ENCODE measurements at places on chromosomes 1 and 21.

DNA sequence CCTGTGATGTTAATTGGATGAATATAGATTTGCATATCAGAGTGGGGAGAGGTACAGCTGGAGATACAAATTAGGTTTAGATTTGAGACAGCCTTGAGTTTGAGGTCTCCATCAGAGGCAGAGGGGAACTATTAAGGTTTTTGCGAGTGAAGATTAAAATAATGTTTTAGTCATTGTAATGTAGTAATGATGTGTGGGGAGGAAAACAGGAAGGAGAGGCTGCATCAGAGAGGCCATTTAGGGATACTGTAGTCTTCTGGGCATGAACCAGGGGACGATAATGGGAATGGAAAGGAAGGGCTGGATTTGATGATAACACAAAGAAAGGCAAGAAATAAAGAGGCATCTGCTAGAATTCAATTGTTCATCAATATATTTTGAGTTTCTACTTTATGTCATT, 9.5 kb downstream of the CD84 start:
- DNase-seq, result no peak

DNA sequence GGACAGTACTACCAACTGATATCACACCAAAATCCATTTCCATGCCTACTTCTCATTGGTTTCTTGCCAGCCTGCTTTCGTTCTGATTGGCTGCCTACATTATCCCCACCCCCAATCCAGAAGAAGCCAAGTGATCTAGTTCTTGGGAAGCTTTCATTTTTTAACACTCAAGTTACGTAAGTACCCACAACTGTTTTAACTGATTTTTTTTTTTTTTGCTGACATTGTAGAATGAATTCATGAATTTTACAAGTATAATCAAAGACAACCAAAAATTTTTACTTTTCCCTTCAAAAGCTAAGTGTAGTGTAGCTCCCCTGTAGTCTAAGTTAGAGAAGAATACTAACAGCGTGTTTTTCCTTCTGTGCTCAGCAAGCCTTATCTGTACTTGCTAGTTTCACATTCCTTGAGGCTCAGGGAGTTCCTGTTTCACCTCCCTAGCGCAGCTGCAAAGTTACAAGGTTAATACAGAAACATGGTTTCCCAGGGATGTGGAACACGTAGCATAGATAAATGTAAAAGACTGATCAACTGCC, at the start of gene SLC9C2:
Gene SLC9C2 (minus strand): TSS at position 17 of the 536 bp plus-strand sequence. CDS start 1,296 bp downstream, outside the sequence.
- peak; percentile 3 for DNase-seq

DNA sequence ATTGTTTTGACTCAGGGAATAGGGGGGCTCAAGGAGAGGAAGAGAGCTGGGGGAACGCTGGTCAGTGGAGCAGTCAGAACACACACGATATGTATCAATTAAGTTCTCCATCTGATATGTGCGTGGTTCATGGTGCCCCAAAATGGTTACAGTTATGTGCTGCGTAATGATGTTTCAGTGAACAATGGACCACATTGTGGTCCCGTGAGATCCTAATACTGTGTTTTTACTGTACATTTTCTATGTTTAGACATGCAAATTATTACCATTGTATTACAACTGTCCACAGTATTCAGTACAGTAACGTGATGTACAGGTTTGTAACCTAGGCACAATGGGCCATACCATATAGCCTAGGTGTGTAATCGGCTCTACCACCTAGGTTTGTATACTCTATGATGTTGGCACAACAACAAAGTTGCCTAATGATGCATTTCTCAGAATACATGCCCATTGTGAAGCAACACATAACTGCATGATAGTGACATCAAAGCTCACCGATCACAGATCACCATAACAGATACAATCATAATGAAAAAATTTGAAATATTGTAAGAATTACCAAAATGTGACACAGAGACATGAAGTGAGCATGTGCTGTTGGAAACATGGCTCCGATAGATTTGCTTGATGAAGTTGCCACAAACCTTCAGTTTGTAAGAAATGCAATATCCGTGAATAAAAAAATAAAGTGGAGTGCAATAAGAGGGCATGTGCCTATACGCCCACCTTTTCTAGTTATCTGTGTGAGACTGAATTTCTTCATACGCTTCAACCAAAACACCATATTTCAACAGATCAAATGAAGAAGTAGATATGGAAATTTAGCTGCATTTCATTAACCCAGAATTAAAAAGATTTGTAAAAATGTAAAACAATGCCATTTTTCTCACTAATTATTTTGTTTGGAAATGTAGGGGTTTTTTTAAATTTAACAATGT, 14.8 kb upstream of the TMEM54 start:
- peak; percentile 36 for DNase-seq

GRCh38 chr21:22393324-22393723, 1395.1 kb downstream of the NCAM2 start:
- no peak for DNase-seq

DNA sequence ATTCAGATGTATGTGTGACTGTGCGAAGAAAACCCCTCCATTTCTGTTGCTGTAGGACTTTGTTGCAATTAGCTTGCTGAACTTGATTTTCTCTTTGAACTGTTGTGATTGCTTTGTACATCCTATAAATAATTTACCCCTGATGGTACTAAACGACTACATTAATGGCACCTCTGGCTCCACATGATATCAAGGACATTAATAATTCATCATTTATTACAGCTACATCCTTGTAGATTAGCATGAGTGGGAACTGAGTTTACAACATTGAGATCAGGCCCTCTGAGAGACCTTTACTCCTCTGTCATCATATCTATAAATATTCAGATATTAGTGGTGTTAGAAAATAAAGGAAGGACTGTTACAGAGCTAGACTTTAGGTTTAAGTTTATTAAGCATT, 13.5 kb downstream of the LRIG2 start:
- DNase-seq, result no peak

GRCh38 chr1:100396651-100397050, 44.3 kb downstream of the CDC14A start:
- DNase-seq, result no peak

DNA sequence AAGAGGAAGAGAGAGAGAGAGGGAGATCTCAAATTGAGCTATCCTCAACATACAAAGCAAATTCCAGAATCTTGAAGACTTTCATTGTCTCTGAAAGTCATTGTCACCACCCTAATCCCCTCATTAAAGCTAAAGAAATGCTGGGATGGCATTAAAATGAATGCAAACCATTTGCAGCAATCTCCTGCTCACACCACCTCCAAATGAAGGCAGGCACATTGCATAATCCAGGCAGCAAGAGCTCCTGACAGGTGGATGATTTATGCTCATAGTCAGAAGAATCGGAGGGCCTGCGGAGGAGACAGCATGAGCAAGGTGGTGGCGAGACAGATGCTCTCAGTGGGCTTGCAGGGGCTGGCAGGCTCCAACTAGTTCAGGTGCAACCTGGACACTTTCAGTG, 90.2 kb downstream of the ESRRG start:
- DNase-seq, result no peak

DNA sequence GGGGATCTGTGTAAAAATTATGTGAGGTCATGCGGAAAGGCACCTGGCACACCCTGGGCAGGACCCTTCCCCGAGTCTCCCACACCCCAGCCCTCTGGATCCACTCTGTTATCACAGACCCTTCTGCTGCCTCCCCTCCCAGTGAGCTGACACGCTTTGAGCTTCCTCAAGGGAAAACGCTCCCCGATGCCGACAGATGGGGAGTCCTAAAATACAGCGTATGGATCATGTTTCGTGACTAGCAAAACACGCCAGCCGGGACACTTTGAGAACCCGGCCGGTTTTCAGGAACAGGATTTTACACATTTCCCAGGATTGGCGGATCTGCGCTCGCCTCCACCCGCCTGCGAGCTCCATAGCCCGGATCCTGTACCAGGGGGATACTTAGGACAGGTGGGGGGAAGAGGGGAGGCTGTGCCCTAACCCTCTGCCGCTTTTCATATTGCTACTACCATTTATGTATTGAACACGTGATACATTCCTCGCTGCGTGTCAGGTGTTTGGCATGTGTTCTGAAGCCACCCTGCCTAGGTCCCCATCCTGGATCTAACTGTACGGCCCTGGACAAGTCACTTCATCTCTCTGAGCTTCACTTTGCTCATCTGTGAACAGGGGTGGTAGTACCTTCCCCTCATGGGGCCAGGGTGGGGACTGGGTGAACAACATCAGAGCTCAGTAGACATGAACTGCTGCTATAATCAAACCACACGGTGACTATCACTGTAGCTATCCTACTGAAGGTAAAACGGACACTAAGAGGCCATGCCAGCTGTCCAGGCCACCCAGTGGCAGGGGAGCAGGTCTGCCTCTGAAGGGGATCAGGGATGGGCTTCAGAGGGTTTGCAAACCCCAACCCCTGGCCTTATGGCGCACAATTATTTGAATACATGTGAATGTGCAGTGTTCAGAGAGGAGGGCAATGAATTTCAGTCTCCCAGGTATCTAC, 63.2 kb downstream of the SSBP3 start:
- DNase-seq, result no peak

GRCh38 chr1:51237351-51238033, 1.4 kb downstream of the RNF11 start:
- peak; percentile 57 for DNase-seq

- no peak for DNase-seq
These were observed 9.2 kb upstream of the PADI1 start for GRCh38 chr1:17195731-17196130.

DNA sequence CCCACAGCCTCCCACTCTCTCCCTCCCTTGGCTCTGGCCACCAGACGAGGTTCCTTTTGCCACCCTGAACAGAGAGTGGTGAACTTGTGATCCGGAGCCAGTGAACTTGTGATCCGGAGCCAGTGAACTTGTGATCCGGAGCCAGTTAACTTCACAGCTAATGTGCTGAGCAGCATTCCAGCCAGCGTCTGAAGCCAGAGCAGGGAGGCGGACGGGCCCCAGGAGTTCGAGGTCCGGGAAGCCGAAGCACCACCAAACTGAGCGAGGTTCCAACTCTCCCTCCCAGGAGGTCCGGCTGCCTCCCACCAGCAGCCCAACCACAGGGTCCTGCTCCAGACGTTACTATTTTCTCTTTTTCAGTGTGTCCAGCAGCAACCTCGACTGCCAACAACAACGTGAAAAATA, 85.8 kb downstream of the SYF2 start:
- no peak for DNase-seq

DNA sequence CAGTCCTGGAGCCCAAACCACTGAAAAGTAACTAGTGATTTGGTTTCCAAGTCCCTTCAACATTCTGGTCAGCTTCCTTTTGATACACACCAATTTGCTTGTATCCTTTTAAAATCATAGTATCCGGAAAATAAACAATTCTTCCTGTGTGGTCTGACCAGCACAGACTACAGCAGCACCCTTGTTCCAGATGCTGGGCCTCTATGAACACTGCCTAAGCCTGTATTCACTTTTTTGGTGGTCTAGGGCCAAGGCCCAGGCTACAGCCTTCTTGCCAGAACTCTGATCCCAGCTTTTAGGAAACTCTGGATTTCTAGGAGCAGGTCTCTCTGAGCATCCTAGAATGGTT, 801 bp upstream of the DDAH1 start:
- peak; percentile 65 for DNase-seq

DNA sequence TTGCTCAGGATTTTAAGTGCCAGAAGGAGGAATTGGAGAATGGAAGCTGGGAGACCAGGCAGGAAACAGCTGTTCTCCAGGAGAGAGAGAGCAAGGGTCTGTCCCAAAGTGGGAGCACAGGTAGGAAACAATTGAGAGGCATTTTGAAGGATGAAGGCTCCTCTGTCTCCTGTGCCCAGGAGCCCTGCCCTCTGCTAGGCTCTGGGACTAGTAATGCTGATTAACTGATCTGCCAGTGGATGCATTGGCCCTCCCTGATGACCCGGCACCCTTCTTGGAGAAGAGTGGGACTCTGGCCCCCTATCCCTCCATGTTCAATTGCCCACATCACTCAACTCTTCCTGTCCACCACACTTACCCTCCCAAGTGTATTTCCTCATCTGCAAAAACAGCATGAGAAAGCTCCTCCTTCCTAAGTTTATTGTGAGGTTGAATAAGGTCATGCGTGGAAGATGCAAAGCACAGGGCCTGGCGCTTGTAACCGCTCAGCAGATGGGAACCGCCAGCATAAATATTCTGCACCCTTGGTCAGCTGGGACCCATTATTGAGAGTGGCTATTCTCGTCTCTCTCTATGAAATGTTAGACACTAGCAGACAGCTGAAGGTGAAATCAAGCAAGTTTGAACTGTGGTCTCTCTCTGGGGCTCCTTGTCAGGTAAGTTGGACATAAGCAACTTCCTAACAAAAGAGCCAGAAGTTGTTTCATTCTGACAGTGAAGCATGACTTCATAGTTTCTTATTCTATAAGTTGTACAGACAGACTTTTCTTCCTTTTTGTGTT, 63.0 kb upstream of the ANGPTL1 start:
- no peak for DNase-seq

GRCh38 chr1:106304106-106304505, 752.4 kb upstream of the PRMT6 start:
- DNase-seq, result no peak

- DNase-seq, result no peak
These were observed 257.9 kb upstream of the AJAP1 start for GRCh38 chr1:4396551-4396950.

DNA sequence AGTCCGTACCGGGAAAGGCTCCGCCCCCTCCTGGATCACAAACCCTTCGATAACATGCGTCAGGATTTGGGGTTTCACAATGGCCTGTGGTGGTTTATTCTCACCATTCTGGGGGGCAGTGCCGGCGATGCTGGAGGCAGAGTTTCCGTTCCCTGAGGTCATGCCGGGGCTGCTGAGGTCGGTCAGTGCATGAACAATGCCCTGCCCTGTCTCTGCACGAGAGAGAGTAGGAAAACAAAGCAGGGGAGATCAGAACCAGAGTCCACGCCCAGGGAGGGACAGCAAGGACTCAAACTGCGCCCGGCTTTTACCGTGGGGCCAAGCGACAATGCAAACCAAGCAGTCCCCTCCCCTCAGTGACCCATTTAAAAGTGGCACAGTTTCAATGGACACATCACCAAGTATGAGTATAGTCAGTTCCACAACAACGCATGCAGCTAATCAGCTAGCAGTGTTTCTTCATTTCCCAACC, 13.2 kb upstream of the A3GALT2 start:
- no peak for DNase-seq

All from EH (cell line).